C1 segment of cervical spinal cord (tissue), 14 donors: ENCODE measurements at places on chromosomes 13 and 19.

GRCh38 chr13:113122550-113123225 is at the start of gene F10:
Gene F10, plus strand, starts transcription at chr13:113122799. Its CDS starts 57 bp downstream, at chr13:113122856.
- DNase-seq, result no peak

DNA sequence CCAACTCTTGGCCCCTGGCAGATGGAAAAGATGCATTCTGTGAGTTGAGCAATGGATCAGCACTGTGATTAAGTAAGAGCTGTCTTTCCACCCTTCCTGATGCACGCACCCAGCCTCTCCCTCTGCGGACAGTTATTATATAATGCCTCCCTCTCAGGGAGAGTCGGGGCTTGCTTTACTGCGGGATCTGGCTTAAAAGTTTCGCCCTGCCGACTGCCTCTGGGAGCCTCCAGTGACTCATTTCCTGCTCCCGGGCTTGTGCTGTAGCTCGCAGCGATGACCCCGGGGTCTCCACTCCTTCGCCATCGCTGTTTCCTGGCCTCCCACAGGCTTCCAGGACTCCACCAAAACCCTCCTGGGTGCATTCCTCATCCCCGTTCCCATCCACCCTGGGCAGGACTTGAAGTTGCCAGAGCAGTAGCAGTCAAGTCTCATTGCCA is 107.4 kb upstream of the SLC7A1 start:
- DNase-seq, result no peak

GRCh38 chr19:55088021-55088451 is 12.4 kb downstream of the EPS8L1 start:
- DNase-seq, result no peak

DNA sequence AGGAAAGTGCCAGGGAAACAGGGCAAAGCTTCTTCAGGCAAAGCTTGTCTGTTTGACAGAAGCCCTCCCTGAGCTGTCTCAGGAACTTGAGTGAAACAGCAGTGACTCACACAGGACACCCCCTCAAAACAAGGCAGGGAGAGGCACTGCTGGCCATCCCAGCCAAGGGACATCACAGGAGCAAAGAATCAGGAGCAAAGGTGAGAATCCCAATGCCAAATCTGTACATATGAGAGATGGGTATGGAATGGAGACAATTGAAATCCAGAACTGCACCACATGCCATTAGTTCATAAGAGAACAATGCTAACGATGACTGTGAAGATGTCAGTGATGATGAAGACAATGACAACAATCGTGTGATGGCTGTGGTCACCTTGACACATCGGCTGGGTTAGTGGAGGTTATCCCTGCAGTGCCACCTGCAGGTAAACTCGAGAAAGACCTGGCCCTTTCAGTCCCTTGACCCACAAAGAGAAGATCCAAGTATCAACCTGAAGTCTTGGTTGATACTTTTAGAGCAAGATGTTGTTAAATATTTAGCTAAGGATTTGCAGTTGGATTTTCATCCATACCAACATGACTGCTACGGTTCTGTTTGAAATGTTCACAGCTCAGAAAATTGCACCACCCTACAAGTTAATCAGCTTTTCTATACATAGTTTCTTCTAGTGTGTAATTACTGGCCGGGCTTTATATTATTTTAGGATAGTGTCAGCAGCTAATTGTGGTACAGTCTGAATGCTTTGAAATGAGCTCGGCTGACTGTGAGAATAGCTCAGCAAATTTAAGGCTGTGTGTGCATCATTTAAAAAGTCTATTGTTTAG is 42.0 kb upstream of the IPO5 start:
- DNase-seq, result no peak

- no peak for DNase-seq
Observed at GRCh38 chr19:18733196-18733647, 49.7 kb downstream of the CRTC1 start.

- no peak for DNase-seq
Observed at GRCh38 chr19:42662712-42663111, 68.0 kb upstream of the CEACAM8 start.

GRCh38 chr19:34480971-34481841 is at the start of gene WTIP:
Gene WTIP, plus strand, starts transcription at chr19:34481758. Its CDS starts 217 bp downstream, at chr19:34481975.
- DNase-seq, result no peak

DNA sequence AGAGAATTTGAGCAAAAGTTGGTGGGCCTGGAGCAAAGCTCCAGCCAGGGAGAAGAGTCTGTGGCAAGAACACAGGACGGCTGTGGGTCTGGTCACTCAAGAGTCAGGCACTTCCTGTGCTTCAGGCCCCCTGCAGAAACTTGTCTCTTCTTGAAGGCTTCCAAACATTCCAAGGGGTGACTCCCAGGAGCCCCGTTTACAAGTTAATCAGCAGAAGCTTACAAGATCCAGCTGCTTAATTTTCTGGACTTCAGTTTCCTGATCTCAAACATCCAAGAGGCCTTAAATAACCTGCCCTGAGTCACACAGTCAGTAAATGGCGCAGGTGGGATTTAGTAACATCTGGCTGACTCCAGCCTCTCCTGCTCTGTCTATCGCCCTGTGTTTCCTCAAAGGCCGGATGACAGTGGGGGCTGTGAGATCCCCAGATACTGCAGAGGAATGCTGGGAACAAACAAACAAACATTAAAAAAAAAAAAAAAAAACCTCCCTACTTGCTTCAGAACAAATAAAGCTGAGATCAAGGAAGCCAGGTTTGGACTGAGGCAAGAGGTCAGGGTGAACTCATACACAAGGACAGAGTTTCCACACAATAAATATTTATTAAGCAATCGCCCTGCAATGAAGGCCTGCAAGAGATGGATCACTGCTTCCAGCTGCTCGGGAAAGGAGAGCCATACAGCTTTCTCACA is 175.4 kb upstream of the RFC3 start:
- DNase-seq, result no peak

- no peak for DNase-seq
Observed at GRCh38 chr19:16446724-16447368, 24.9 kb downstream of the EPS15L1 start.

DNA sequence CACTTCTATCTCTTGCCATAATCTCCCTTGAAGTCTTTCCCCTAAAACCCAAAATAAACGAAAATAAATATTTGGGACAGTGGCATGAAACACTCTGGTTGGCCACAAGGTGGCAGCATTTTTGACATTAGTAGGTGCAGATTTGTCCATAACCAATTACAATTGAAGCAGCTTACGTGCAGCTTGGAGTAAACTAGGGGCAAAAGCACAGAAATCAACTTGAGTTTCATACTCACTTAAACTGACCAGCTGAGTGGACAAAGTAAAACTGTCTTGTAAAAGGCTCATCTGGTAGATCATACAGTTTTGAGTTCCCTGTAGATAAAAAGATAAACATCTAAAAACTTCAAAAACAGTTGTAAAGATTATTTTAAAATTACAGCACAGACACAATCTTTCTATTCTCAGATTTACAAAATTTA is 18.8 kb downstream of the PDCD5 start:
- DNase-seq, result no peak

DNA sequence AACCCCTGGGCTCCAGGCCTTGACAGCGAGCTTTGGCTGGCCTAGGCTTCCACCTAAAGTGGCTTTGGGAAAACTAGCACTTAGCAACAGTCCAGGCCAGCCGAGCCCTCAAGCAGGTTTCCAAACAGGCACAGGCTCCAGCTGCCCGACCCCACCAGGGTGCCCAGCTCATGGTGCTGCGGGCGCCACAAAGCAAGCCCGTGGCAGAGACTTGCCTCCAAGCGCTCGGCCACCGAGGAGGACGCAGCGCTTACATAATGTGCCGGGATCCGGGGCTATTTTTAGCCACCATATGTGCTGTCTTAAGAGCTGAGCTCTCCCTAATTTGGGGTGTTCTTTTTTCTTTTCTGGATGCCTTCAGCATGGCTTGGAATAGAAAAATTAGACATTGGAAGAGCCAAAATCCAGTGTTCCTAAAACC is 56.1 kb upstream of the F7 start:
- peak; percentile 33 for DNase-seq

DNA sequence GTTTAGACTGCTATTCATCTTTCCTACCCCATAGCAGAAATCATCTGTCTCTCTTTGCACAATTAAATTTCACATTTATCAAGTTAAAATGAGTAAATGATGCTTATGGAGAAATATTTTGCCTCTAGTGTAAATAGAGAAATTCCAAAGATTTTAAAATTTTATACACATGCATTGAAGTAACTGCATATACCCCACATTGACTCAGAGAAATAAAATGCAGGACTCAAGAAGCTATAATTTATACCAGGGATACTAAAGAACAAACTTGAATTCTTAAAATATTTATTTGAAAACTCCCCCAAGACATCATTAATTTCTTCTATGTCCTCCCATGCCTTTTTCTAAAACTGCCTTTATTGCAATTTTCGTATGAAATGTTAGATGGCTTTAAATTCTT is 165.8 kb downstream of the DIAPH3 start:
- no peak for DNase-seq

GRCh38 chr19:10105509-10106099 is 558 bp upstream of the PPAN start:
- DNase-seq, result peak; percentile 21

GRCh38 chr19:3404324-3405260 is 38.2 kb downstream of the NFIC start:
- peak; percentile 78 for DNase-seq

DNA sequence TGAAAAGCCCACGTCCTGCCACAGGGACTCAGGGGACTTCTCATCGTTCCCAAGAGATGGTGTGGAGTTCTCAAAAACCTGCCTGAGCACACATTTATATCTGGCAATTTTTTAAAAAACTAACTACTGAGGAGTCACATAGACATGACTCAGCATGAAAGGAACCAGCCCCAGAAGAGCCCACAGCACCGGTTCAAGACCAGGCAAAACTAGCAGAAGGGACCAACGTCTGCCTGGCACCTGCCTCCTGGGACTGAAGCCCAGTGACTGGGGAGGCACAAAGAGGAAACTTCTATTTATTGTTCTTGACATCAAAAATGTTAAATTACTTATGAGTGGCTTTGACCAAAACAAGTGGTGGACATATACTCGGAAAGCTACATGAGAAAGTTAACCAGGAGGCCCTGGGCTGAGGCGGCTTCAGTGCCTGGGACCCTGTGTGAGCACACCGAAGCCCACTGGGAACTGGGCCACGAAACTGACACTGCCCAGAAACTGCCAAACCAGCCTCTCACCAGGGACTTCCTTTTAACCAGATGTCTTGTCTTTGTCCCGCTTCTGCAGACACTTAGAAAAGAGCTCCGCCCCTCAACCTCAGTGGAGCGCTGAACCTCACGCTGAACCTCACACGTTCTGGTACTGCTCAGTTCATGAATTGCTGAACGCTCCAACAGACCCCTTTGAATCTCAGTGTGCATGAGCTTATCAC is 25.7 kb downstream of the C13orf46 start:
- no peak for DNase-seq

DNA sequence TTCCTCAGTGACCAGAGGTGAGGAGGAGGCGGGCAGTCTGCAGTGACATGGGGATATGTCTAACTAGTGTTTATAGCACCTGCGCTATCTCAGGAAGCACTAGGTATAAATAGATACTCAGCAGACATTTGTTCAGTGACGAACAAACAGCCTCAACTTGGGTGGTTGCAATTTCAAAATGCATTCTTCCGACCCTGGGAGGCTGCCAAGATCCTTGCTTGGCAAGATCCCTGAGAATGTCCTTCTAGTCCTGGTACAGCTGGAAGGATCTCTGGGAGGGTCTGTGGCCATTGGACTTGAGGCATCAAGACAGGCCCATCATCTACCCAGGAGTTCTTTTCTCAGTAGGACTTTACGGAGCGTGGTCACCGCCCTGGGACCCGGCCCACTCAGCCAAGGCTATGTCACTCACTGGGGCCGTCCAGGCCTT is 299.5 kb downstream of the ZNF536 start:
- no peak for DNase-seq

DNA sequence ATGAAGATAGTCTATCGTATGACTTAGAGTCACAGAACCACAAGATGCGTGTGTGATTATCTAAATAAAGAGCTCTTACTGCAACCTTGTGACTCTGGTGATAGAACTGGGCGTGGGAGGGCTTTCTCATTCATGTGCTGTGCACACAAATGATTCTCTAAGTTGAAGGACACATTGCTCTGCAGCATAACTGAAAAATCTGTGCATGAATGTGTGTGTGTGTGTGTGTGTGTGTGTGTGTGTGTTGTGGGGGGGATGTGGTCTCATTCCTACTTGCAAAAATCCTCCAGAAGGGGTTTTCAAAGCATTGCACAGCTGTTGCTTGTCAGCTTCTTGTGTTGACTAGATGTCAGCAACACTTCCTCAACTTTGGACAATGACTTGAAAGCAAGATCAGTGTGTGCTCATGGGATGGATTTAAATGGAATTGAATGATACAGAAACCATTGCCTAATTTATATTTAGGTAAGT is 22.4 kb downstream of the LRCH1 start:
- DNase-seq, result no peak

GRCh38 chr13:23449398-23450162 is 16.1 kb upstream of the SACS start:
- no peak for DNase-seq

GRCh38 chr19:4175669-4175931 is 6.8 kb downstream of the SIRT6 start:
- no peak for DNase-seq

- DNase-seq, result peak; percentile 44
Observed at GRCh38 chr13:35157143-35157755, 215.2 kb downstream of the NBEA start.

GRCh38 chr13:42525035-42525504 is 48.9 kb upstream of the TNFSF11 start:
- DNase-seq, result no peak

DNA sequence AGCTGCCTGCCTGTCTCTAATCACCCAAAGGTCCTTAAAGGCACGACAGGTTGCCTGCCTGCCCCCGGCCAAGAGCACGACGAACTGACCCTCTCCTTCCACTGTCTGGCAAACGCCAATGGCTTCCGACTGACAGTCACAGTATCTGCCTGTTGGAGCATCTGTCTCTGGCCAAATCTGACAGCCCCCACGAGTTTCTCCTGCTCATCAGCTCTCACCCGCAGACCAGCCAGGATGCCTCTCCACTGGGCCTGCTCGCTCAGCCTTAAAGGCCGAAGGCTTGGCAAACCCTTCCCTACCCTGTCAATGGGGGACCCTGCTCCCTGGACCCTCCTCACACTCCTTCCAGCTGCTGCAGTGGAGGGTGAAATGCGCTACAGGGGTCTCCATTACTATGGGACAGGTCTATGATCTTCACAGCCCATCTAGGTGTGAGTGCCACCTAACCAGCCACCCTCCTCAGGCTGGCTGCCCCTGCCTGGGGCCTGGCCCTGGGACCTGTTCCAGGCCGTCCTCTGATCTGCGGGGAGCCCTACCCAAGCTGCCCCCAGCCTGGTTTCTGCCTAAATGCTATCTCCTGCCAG is 932 bp downstream of the FAM83E start:
- peak; percentile 68 for DNase-seq

DNA sequence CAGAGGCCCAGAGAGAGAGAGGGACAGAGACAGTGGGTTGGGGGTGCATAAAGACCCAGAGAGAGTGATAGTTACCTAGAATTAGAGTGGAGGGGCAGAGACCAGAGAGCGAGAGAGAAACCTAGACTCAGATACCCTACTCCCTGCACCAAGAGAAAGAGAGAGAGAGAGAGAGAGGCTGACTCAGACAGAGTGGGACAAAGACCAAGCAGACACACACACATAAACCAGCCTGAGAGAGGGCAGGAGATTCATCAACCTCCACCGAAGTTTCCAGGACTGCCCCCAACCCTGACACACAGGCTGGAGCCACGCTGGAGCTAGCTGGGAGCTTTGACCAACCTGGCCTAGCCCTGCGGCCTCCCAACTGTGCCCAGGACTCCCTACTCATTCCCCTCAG is 12.9 kb downstream of the SYT3 start:
- DNase-seq, result no peak

GRCh38 chr13:59229861-59230260 is 933.9 kb downstream of the DIAPH3 start:
- no peak for DNase-seq
